Suppressor macrophage treated with lipopolysaccharide for 1 hour (primary cell): ENCODE measurements at places on chromosomes 11 and 22.

GRCh38 chr11:87957961-87958360 is 217.3 kb downstream of the RAB38 start:
- no peak for DNase-seq

DNA sequence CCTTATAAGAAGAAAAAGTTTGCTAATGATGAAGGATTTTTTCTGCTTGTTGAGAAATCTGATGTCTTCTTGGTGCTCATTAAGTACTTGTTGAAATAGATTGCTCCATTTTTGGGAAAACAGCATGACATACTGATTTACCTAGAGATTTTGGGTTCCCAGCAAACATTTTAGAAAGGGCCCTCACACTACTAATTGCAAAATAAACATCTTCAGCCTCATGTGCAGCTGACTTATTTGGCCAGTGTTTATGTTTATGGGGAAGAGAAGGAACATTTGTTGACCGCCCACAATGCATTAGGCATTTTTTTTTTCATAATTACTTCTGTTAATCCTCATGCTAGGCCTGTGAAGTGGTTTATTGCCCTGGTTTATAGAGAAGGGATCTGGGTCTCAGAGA is 40.1 kb downstream of the LDLRAD3 start:
- DNase-seq, result peak; percentile 55

GRCh38 chr11:1852877-1853276 is at the start of gene LSP1:
Gene LSP1 (plus strand): TSS chr11:1853084. CDS start chr11:1853145, 61 bp downstream.
- DNase-seq, result peak; percentile 67

DNA sequence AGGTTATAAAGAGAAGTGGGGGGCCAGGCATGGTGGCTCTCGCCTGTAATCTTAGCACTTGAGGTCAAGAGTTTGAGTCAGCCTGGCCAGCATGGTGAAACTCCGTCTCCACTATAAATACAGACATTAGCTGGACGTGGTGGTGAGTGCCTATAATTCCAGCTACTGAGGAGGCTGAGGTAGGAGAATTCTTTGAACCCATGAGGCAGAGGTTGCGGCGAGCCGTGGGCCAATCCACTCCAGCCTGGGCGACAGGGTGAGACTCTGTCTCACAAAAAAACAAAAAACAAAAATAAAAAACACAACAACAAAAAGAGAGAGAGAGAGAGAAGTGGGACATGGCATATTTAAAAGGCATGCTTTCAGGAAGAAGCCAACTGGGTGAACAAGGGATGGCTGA is 80.1 kb upstream of the CARD18 start:
- no peak for DNase-seq

DNA sequence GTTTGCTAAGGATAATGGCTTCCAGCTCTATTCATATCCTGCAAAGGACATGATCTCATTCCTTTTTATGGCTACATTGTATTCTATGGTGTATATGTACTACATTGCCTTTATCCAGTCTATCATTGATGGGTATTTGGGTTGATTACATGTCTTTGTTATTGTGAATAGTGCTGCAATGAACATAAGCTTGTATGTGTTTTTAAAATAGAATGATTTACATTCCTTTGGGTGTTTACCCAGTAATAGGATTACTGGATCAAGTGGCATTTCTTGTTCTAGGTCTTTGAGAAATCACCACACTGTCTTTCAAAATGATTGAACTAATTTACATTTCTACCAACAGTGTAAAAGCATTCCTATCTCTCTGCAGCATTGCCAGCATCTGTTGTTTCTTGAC is 6.0 kb upstream of the MS4A6E start:
- DNase-seq, result no peak

DNA sequence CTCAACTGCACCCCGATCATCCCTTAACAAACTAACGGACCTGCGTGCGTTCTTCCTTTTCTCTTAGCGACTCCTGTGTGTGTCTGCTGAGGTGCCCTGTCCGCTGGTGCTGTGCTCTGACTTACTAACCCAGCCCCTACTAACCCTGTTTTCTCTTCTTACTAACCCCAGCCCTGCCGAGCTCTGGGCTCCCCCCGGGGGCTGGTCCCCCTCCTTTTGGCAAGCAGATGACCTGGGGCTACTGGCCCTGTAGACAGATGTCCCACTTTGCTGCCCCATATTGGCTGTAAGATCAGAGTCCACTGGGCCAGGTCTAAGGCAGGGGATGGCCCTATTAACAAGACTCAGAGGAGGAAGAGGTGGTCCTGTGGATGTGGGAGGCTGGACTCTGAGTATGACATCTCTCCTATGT is 14.7 kb downstream of the MIAT start:
- DNase-seq, result no peak

GRCh38 chr11:77642228-77642627 is 4.6 kb upstream of the CLNS1A start:
- DNase-seq, result no peak

GRCh38 chr11:109971184-109971523 is 122.0 kb upstream of the ZC3H12C start:
- DNase-seq, result peak; percentile 48

GRCh38 chr11:57370251-57370650 is 10.7 kb downstream of the PRG3 start:
- DNase-seq, result peak; percentile 41

GRCh38 chr11:10566257-10566957 is 2.1 kb downstream of the LYVE1 start:
- no peak for DNase-seq

DNA sequence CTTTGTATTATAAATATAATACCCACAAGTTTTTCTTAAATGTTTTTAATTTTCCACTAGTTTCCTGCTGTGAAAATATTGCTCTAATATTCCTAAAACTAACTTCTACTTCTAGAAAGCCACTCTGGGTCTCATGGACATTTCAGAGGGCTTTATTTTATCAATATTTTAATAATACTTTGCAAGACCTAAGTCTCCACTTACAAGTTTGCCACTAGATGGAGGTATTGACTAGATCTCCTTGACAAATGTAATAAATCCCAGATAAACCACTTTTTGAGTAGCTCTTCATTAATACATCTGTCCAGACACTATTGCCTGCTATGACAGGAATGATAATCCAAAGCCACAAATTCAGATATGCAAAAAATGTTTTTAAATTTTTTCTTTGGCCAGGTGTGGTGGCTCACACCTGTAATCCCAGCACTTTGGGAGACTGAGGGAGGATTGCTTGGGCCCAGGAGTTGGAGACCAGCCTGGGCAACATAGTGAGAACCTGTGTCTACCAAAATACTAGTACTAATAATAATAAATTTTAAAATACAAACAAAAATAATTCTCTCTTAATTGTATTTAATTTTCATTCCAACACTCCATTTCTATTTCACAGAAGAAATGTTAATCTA is 3.5 kb upstream of the ACAT1 start:
- peak; percentile 64 for DNase-seq

DNA sequence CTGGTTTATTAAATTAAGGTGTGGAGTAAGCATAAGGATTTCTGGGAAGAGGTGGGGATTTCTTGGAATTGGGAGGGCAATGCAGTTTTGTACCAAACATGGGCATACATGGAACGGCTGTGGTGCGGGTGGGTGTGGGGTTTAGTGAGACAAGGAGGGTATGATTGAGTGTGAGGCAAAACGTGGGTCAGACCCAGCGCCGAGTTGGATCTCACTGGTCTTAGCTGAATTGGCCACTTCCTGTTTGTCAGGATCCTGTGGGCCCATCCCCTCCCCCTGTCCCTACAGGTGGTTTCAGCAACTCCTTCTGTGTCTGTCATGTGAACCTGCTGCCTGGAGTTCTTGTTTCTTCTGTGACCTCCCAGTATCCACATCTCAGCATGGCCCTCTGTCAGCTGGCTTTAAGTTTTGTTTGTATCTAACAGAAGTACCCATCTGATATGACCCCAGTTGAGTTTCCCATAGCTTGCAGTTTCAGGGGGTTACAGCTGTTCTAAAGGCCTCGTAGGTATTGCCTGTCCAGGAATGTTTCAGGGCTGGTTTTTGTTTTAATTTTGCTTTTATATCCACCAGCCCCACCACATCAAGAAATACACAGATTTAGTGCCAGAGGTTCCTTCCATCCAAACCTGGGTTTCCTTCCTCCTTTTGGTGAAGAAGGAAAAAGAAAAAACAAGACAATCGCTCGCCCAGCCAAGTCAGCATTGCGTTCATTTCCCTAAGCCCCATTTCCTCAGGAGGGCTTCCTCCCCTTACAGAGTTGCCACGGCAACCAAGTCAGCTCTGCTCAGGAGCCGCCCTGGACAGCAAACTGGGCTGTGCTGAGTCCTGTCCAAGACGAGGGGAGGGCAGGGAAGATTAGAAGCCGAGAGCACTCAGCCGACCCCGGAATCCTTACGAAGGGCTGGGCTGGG is 6.0 kb downstream of the APOL1 start:
- no peak for DNase-seq

DNA sequence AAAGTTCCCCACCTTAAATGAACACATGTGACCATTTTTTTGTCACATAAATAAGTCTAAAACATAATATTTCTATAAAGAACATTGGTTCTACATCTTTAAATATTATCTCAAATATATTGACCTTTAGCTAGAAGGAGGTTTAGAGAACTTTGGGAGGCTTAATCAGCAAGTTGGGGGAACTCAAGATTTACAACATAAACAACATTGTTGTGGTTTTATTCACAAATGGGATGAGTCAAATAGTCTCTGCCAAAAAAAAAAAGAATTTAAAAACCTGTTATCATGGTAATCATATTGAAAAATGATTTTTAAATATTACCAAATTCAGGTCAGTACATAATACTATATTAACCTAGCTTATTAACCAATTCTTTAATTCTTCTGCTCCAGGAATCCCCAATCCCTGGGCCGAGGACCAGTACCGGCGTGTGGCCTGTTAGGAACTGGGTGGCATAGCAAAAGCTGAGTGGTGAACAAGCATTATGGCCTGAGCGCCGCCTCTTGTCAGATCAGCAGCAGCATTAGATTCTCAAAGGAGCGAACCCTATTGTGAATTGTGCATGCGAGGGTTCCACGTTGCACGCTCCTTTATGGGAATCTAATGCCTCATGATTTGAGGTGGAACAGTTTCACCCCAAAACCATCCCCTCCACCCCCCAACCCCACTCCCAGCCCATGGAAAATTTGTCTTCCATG is 98.2 kb downstream of the RDX start:
- DNase-seq, result no peak

- DNase-seq, result no peak
Measured at GRCh38 chr11:69169479-69169878, 13.7 kb downstream of the SMIM38 start.

- DNase-seq, result no peak
Measured at GRCh38 chr22:49576241-49577141, 251.2 kb downstream of the BRD1 start.

- no peak for DNase-seq
Measured at GRCh38 chr11:127106938-127107337, 106.4 kb upstream of the KIRREL3 start.

- DNase-seq, result no peak
Measured at GRCh38 chr11:33310720-33311500, 53.7 kb downstream of the HIPK3 start.

GRCh38 chr11:46637546-46637945 is 20.2 kb downstream of the ATG13 start:
- no peak for DNase-seq

- peak; percentile 92 for DNase-seq
Measured at GRCh38 chr22:32764330-32765131, 37.0 kb upstream of the TIMP3 start.

- DNase-seq, result no peak
Measured at GRCh38 chr11:77761491-77761890, 59.0 kb downstream of the RSF1 start.

DNA sequence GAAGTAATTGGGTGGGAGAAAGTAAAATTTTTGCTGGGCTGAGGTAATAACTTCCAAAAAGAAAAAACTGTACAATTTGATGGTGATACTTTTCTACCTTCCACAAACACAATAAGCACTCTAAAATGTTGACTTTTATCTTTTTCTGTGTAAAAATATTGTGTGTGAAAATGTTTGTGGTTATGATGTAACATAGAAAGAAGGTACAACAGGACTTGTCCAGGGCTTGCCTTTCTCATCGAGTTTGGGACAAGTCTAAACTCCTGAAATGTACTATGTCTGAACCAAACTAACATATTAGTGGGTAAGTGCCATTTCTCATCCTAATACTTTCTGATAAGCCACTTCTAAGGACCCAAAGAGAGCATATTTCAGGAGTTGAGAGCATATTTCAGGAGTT is 174.2 kb upstream of the PDGFD start:
- no peak for DNase-seq
